ENCODE measurements at places on chromosomes 4 and X.

- H3K4me3 ChIP-seq = no peak overlapping the region
- peaks cover 3% of the 10 kb centered on the region for H3K27me3 ChIP-seq
- no peak overlapping the region for H3K27ac ChIP-seq
- DNase-seq = no peak
- H3K4me1 ChIP-seq = no peaks in the 10 kb centered on the region
Observed at GRCh38 chrX:52420824-52421443, 52.1 kb downstream of the XAGE2 start.

DNA sequence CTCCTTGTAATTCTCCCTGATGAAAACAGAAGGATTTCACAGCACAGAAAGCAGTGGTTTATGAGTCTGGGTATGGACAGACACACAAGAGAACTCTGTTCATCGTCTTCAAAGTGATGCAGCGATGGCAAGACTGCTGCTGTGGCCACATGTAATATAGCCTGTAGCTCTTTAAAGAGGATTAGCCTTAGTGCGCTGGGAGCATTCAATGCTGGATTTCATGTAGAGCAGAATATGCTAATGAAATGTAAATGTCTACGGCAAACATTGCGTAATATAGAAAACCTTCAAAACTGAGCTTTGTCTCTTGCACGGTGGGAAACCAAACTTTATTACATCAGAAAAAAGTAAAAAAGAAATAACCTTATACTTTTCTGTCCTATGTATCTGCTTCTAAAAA, 42.9 kb downstream of the ALPK1 start:
- H3K27me3 ChIP-seq = no peaks in the 10 kb centered on the region
- no peaks in the 10 kb centered on the region for H3K4me1 ChIP-seq
- no peak overlapping the region for H3K27ac ChIP-seq
- no peak overlapping the region for H3K4me3 ChIP-seq
- DNase-seq = no peak

- H3K36me3 ChIP-seq = peaks cover 26% of the 10 kb centered on the region
- peak within 1 kb of the TSS; percentile 96 for H3K27ac ChIP-seq
- DNase-seq = peak; percentile 80
Observed at GRCh38 chr4:36244257-36245082, at the start of gene ARAP2. ARAP2 (minus strand) TSS chr4:36244514; CDS start chr4:36229486, 15,028 bp downstream.

- H3K36me3 ChIP-seq = no peaks in the 10 kb centered on the region
- no peak for DNase-seq
- H3K4me1 ChIP-seq = no peaks in the 10 kb centered on the region
- no peak overlapping the region for H3K27ac ChIP-seq
Observed at GRCh38 chr4:180618396-180618795, 1624.8 kb upstream of the TENM3 start.

DNA sequence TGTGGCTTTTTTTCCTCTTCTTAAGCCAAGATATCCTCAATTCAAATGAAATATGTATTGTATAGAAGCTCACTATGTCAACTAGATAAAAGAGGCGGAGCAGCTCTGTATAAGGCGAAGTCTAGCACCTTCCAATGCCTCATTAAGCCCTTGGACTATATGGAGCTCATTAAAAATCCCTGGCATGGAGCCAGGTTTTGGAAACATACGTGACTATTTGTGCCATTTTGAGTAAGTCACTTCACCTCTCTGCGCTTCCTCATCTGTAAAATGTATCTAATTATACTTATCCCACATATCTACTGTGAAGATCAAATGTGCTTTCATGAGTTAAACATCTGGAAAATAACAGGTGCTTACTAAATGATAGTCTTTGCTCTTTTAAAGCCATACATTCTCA, 57.2 kb downstream of the YIPF6 start:
- H3K4me3 ChIP-seq = no peak overlapping the region
- no peak overlapping the region for H3K27ac ChIP-seq
- no peaks in the 10 kb centered on the region for H3K36me3 ChIP-seq
- H3K27me3 ChIP-seq = no peaks in the 10 kb centered on the region
- DNase-seq = no peak

DNA sequence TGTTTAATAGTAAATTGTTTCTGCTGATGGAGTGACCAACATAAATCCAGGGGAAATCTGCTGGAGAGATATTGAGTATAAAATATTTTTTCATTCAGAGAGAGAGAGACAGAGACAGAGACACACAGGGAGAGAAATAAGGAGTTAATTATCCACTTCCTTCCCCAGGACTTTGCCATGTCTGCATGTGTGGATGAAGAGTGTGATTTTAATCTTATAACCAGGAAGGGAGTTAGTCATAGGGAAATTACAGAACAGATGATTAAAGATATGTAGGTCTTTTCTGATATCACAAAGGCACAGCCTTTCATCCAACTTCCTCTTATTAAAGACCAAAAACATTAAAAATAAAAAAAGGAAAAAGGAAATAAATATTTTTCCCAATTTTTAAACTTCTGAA, 526.3 kb downstream of the SPRY1 start:
- no peaks in the 10 kb centered on the region for H3K36me3 ChIP-seq
- H3K27ac ChIP-seq = no peak overlapping the region
- no peaks in the 10 kb centered on the region for H3K4me1 ChIP-seq
- H3K27me3 ChIP-seq = no peaks in the 10 kb centered on the region
- no peak overlapping the region for H3K4me3 ChIP-seq

- H3K27ac ChIP-seq = peak overlapping the region; percentile 98
- H3K36me3 ChIP-seq = peaks cover 5% of the 10 kb centered on the region
- H3K4me1 ChIP-seq = peaks cover 18% of the 10 kb centered on the region
- peak overlapping the region; percentile 85 for H3K4me3 ChIP-seq
- H3K27me3 ChIP-seq = no peaks in the 10 kb centered on the region
- peak; percentile 45 for DNase-seq
Observed at GRCh38 chr4:138241281-138242075, 671 bp downstream of the SLC7A11 start.

DNA sequence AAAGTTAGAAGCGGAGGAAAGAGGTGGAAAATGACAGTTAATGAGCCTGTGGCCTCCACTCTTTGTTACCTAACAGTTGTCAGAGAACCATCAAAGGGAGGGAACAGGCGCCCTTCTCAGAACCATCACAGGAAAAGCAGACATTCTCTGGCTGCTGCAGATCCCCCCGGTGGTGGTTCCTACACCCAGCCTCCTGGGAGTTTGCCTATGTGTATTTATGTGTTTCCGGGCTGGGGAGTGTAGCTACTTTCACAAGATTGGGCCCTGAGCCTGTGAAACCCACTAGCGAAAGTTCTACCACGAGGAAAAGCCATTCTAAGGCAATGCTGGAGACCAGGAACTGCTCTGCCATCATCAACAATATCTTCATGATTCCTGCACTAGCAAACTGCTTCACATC, 52.7 kb upstream of the BCOR start:
- H3K4me3 ChIP-seq = no peak overlapping the region
- H3K36me3 ChIP-seq = no peaks in the 10 kb centered on the region
- H3K4me1 ChIP-seq = peaks cover 5% of the 10 kb centered on the region
- no peak overlapping the region for H3K27ac ChIP-seq

- no peak for DNase-seq
- H3K27me3 ChIP-seq = peaks cover 3% of the 10 kb centered on the region
- H3K4me3 ChIP-seq = no peak overlapping the region
- H3K36me3 ChIP-seq = no peaks in the 10 kb centered on the region
Observed at GRCh38 chrX:139559383-139560042, 29.0 kb downstream of the F9 start.

DNA sequence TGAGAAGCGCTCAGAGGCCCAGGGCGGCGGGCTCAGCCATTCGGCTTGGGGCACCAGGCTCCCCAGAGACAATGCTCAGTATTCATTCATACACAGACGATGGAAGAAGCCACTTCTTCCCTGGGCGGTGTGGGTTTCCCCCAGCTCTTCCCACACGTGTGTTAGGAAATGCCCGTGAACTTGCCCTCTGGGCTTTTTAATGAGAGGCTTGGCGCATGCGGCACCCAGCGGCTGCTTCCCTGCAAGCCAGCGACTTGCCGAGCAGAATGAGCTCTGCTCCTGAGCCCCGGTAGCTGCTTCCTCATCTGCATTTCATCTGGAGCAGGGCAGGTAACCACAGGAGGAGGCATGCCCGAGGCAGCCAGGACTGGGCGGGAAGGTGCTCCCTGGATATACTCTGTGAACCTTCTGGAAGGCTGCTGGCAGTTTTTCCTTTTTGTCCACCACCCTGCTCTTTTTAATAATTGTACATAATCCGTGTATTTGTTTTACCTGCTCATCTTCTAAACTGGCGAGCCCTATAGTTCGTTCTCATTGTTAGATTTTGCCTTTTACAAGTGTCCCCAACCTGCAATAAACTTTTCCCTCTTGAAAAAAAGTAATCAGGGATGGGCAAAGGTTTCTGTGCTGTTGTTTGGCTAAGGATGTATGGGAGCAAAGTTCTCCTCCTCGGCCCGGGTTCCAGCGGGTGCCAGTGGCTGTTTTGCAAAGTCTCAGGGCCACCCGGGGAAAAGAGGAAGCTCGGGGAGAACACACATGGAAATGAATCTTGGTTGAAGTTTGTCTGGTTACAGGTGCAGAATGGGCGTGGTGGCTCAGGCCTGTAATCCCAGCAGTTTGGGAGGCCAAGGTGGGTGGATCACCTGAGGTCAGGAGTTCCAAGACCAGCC, 178.8 kb downstream of the DCLK2 start:
- H3K27me3 ChIP-seq = no peaks in the 10 kb centered on the region
- H3K27ac ChIP-seq = no peak overlapping the region
- H3K4me1 ChIP-seq = no peaks in the 10 kb centered on the region
- H3K36me3 ChIP-seq = no peaks in the 10 kb centered on the region
- no peak for DNase-seq
- no peak overlapping the region for H3K4me3 ChIP-seq

- no peak for DNase-seq
- no peaks in the 10 kb centered on the region for H3K27me3 ChIP-seq
Observed at GRCh38 chrX:13670197-13670596, 17.3 kb downstream of the TCEANC start.

DNA sequence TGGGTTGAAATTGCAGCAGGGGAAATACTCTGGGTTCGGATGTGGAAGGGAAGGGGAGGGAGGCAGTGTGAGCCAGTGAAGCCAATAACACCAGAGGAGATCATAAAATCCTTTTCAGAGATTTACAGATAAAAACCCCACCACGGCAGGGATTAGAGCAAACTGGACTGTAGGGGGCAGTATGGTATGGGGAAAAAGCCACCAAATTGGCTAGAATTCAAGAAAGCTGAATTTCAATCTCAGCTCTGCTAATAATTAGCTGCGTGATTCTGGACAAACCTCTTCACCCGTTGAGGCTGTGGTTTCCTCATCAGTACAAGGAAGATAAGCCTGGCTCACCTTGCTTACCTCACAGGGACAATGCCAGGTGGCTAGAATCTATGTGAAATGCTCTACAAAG, 108.1 kb downstream of the ATG4A start:
- H3K4me1 ChIP-seq = no peaks in the 10 kb centered on the region
- no peak overlapping the region for H3K27ac ChIP-seq
- no peak overlapping the region for H3K4me3 ChIP-seq
- H3K27me3 ChIP-seq = peaks cover 9% of the 10 kb centered on the region
- no peak for DNase-seq

- H3K27ac ChIP-seq = no peak overlapping the region
- no peaks in the 10 kb centered on the region for H3K27me3 ChIP-seq
- H3K4me1 ChIP-seq = no peaks in the 10 kb centered on the region
- no peak overlapping the region for H3K4me3 ChIP-seq
- DNase-seq = no peak
- no peaks in the 10 kb centered on the region for H3K36me3 ChIP-seq
Observed at GRCh38 chr4:34733185-34733941, 1511.0 kb downstream of the ARAP2 start.

DNA sequence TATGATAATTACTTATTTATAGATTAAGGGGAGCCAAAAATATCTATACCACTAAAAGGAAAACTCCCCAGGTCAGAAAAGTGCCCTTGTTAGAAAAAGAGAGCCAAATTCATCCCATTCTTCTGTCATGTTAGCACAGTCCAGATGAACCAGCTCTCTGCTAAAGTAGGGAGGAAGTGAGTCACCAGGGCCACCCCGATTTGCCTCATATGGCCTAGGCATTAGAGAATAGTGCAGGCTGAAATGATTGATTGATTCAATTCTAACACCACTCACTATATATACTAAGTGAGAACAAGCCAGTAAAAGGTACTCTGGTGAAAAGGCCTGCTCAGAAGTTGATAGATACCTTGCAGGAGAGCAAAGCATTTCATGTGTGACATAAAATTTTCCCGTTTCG, 94.5 kb downstream of the SRPX start:
- no peak for DNase-seq
- H3K4me1 ChIP-seq = no peaks in the 10 kb centered on the region
- no peak overlapping the region for H3K4me3 ChIP-seq
- peaks cover 2% of the 10 kb centered on the region for H3K27me3 ChIP-seq
- no peak overlapping the region for H3K27ac ChIP-seq

GRCh38 chr4:26860922-26861433, 337 bp downstream of the STIM2 start:
- peak overlapping the region; percentile 87 for H3K4me3 ChIP-seq
- H3K27me3 ChIP-seq = no peaks in the 10 kb centered on the region
- peak; percentile 74 for DNase-seq

DNA sequence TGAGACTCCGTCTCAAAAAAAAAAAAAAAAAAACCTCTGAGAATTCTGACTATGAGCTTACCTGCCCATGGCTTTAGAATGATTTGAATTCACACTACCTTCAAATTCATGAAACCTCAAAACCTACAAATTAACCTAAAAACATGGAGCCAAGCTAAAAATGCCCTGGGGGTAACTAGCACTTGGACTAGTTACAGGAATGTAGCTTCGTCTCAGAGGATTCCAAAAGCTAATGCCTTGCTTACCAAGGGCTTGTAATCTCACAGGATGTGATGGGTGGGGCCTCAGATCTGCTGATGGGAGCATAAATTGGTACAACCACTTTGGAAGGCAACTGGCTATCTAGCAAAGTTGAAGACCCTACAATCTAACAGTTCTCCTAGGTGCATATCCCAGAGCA, 79.4 kb upstream of the SPRY1 start:
- no peak overlapping the region for H3K27ac ChIP-seq
- H3K4me3 ChIP-seq = no peak overlapping the region
- H3K27me3 ChIP-seq = no peaks in the 10 kb centered on the region

DNA sequence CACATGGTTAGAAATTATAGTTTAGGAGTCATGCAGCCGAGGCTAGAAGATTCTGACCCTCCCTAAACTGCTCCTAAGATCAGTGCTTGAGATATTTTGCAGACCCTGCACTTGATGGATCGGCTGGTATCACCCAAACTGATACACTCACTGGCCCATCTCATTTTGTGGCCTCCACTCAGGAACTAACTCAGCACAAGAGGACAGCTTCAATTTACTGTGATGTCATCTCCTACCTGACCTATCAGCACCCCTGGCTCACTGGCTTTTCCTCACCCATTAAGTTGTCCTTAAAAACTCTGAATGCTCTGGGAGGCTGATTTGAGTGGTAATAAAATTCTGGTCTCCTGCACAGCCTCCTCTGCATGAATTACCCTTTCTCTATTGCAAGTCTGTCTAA, 450.9 kb downstream of the PCDH10 start:
- DNase-seq = no peak
- H3K4me3 ChIP-seq = no peak overlapping the region
- no peaks in the 10 kb centered on the region for H3K4me1 ChIP-seq

DNA sequence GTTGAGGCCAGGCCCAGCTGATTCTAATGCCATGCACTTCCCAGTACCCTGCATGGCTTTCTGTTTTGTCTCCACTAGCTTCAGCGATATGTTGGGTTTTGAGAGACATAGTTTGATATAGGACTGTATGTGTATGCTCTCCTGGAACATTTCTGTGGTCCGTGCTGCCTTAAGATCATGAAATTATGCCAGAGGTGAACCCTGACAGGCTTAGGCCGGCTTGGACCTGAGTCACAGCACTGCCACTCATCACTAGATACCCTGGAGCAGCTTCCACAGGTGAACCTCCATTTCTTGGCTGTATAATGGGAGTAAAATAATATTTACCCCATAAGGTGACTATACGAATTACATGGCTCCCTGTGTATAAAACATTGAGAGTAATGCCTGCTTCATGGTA, 6.4 kb downstream of the SGMS2 start:
- H3K4me1 ChIP-seq = no peaks in the 10 kb centered on the region
- H3K4me3 ChIP-seq = no peak overlapping the region

All from activated CD8-positive, alpha-beta memory T cell treated with anti-CD3 and anti-CD28 coated beads, Interleukin-2, amount 10 ng/mL, durations not matched to agents 7 days and 5 days (primary cell).